ENCODE measurements at places on chromosomes 12 and 14.

- no peak for DNase-seq
Observed at GRCh38 chr14:82482345-82482744, 948.7 kb upstream of the SEL1L start.

GRCh38 chr12:12467688-12468261, 94.9 kb downstream of the DUSP16 start:
- no peak for DNase-seq

GRCh38 chr12:57467212-57467874, 7.8 kb downstream of the GLI1 start:
- DNase-seq = no peak

GRCh38 chr12:56084958-56085543, 5.1 kb downstream of the ERBB3 start:
- DNase-seq = no peak

DNA sequence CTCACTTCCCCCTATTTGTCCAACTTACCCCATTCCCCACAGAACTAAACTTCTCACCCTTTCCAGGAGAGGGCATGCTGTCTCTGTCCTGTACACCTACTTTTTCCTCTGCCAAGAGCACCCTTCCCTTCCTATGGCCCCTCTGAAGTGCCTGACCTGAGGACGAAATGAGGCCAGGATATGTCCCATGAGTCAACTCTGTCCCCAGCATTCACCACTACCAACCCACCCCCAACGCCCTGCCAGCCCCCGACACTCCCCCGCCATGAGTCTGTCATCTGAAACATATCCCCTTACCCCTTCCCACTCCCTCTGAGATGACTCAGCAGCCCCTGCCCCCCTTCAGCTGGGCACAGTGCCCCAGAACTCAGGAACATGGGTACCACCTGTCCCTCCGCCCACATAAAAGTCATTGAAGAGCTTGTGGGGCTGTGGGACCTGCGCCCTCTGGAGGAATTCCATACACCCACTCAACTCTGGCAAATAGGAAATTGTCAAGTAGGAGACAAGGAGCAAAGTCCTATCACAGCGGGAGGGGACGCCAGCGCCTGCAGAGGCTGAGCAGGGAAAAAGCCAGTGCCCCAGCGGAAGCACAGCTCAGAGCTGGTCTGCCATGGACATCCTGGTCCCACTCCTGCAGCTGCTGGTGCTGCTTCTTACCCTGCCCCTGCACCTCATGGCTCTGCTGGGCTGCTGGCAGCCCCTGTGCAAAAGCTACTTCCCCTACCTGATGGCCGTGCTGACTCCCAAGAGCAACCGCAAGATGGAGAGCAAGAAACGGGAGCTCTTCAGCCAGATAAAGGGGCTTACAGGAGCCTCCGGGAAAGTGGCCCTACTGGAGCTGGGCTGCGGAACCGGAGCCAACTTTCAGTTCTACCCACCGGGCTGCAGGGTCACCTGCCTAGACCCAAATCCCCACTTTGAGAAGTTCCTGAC, 26.3 kb downstream of the ITGA7 start:
- DNase-seq = no peak

DNA sequence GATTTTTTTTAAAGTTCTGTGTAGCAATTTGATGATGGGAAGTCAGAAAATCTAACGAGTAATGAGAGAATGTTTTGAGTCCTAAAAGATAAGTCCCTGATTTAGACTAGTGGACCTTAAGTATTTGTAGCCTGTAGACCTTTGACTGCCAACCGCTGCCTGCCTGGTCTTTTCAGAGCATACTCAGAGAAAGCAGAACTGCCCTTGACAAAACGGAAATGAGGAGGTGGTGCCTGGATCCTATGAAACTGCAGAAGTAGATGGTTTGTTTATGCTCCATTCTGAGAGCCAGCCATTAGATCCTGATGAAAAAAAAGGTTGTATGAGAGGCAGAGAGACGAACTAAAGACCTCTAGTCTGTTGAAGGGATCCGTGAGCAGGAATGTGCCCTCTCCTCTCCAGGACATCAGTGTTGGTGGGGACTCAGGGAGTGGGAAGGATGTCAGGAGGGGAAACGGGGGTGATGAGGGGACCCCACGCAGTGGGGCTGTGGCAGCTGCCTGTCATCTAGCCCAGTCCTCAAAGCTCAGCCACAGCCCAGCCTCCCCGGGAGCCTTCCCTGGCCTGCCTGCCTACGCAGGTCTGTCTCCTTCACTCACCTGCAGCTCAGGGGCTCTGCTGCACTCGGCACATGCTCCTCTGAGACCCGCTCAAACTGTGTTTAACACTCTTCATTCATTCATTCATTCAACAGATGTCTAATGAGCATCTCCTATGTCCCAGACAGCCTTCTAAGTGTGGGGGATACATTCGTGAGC, 447.5 kb downstream of the AACS start:
- DNase-seq = no peak

DNA sequence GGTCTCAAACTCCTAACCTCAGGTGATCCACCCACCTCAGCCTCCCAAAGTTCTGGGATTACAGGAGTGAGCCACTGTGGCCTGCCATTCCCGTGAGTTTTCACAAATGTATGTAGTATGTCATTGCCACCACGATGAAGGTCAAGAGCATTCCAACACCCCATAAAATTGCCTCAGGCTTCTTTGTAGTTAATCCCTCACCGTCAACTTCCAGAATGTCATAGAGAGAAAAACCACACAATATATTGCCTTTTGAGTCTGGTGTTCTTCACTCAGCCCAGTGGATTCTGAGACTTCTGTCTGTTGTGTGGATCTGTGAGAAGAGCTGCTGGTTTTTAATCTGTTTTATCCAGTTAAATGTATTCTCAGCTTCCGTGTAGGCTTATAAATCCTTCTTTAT, 12.6 kb upstream of the CFAP251 start:
- DNase-seq = no peak

GRCh38 chr14:24013654-24014514, 25.2 kb downstream of the DHRS4L2 start:
- DNase-seq = peak; percentile 27

DNA sequence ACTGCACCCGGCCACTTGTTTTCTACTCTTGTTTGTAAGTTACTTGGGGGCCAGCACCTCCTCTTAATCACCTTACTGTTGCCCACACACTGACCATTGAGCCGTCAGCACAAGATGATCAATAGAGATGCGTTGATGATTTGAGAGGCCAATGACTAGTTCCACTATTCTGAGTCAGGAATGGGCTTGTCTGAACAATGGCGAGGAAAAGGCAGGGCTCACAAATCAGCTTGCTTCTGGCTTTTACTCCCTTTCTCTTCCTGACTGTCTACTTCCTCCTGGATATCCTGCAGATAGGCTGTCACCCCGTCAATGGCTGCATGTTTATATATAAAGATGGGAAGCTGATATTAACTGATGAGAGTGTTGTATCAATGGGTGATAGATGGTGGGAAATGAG, 29.1 kb upstream of the HDAC7 start:
- DNase-seq = no peak

GRCh38 chr14:104824353-104824997, 23.6 kb downstream of the ZBTB42 start:
- DNase-seq = no peak

GRCh38 chr12:69105101-69105962, 134.0 kb upstream of the CPSF6 start:
- DNase-seq = no peak

DNA sequence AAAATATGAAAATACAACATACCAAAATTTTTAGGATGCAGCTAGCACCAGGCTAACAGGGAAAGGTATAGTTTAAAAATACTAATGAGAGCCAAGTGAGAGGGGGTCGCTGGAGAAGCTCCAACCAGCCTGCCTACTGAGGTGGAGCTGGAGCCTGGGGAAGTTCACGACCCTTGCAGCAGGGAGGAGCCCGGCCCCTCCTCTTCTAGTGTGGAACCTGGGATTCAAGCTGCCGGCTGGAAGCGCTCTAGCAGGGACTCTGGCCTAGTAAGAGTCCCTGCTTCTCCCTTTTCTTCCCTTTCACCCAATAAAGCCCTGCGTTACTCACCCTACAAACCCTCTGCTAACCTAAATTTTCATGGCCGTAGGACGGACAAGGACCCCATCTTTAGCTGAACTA, 5.0 kb upstream of the KCNK13 start:
- no peak for DNase-seq
